ENCODE measurements at places on chromosomes 16 and 17.
A peak's percentile ranks its signal among the peaks of the same experiment; 100 is the strongest.

GRCh38 chr17:61129267-61130254, 270.1 kb upstream of the TBX2 start:
- DNase-seq, result peak; percentile 18

- no peak for DNase-seq
These were observed 75.2 kb upstream of the RNU2-1 start for GRCh38 chr17:43308999-43309398.

GRCh38 chr17:30379303-30379902, 676 bp downstream of the CPD start:
- DNase-seq, result no peak

GRCh38 chr17:49387498-49388289, 25.6 kb upstream of the ZNF652 start:
- no peak for DNase-seq

DNA sequence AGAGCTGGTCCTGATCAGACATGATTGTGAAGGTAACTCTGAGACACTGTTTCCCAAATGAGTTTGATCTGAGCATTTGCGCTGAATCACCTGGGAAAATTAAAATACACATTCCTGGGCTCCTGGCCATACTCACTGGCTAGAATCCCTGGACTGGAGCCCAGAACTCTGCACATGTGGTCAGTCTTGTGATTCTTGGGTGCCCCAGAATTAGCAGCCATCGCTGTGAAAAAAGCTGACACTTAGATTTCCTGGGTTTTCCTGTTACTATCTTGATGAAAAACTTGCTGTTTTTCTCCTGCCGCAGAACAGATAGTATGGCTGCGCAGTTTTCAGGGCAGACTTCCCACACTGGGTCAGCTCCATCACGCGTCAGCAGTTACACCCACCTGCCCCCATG, 24.6 kb downstream of the NECAB2 start:
- peak; percentile 58 for DNase-seq

DNA sequence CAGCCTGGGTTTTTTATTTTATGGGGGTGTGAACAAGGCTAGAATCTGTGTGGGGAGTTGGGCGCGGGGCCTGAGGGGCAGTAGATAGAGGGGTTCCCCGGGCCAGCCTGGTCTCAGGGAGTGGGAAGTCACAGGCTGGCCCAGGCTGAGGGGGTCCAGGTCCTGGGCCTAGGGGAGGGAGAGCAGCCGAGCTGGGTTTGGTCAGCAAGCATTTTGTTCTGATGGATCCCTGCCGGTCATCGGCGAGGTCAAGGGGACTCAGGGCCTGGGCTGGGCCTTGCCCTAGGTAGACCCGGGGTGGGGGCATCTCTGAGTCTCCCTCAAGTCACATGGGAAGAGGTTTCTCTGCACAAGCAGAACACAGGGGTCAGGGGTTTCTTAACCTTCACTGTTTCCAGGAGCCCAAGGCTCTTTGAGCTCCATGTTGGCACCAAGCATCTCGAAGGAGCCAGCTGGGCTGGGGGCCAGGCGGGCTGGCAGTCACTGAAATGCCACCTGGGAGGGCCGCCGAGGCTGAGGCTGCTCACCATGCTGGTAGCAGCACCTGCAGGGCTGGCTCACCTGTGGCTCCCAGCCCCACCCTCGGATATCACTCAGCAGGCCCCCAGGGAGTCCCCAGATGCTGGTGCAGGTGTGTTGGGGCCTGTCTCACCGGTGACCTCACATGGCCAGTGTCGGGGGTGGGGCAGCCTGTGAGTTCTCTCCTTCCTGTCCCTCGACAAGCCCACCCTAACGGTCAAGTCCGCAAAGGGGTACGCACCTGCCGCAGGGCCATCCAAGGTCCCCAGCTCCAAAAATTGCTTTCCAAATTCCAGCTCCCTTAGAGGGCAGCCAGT, 41.0 kb downstream of the SLC7A5 start:
- DNase-seq, result no peak

DNA sequence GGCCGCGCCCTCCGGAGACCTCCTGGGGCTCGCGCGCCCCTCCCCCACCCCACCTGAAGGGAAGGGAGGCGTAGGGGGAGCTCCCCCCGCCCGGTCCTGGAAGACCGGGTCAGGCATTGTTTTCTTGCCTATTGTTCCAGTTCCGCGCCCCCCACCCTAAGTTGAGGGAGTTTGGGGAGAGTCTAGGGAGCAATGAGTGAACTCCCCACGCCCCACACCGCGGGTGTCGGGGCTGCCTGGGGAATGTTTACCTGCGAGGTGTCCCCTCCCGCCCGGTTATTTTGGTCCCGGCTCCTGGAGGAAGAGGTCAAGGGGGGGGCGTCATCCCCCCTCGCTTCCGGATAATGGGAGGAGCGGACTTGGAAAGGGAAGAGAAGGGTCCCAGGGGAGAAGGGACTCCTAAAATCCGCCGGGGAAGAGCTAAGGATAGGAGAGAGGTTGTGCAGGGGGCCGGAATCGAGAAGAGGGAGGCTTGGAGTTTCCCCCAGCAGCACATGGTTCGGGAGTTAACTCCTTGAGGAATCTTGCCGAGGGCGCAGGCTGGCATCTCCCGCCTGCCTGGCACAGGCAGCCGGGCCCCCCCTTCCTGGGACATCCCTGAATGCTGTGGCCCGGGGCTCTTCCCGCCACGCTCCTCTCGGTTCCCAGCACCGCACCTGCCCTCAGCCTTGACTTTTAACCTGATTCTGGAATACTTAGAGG, 881 bp downstream of the MLLT6 start:
- DNase-seq, result peak; percentile 25

DNA sequence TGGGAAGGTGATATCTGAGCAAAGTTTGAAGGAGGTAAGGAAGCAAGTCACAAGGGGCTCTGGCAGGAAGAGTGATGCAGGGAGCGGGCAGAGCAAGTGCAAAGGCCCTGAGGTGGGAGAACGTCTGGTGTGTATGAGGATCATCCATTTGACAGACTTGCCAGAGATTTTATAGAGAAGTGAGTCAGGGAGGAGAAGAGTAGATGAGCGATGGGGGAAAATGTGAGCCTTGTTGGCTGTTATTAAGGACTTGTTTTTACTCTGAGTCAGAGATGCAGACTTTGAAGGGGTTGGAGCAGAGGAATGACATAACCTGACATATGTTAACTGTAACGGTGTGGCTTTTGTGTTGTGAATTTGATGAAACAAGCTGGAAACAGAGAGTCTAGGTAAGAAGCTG, 3.5 kb upstream of the CLEC10A start:
- DNase-seq, result no peak

GRCh38 chr16:66928702-66929388, 3.5 kb upstream of the RRAD start:
- peak; percentile 29 for DNase-seq

DNA sequence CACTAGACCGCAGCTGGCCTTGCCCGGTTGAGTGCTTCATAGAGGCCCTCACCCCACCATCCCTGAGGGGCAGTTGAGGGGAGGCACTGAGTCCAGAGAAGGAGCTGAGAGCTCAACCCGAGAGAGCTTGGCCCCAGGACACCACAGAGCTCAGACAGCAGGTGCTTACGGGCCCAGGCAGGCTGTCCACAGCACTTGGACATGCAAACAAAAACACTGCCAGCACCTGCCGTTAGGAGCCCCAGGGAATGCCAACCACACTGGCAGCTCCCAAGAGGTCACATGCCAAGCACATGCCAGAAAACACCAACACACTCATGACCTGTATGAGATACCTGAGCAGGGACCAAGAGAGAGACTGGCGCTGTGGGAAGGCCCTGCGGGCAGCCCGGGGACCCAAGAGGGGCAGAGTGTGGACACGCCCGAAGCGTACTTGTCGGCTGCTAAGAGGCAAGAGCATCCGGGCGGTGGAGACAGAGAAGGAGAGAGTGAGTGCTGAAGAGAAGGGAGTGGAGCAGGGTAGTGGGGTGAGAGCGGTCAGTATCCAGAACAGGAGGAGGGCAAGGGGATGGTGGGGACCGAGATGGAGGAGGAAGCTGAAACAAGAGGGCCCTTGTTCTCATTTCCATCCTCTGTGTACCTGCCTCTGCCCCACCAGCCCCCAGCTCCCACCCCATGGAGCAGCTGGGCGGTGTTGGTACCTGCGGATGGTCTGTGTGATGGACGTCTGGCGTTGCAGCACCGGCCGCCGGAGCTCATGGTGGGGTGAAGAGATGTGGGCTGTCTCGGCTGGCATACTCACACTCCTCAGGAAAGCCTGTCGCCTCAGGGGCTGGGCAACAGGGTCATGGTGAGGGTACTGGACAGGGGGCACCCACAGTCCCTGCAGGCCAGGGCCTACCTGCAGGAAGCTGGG, 8.2 kb downstream of the RHBDF1 start:
- DNase-seq, result no peak

GRCh38 chr16:84449156-84450140, 55.0 kb downstream of the MEAK7 start:
- no peak for DNase-seq

DNA sequence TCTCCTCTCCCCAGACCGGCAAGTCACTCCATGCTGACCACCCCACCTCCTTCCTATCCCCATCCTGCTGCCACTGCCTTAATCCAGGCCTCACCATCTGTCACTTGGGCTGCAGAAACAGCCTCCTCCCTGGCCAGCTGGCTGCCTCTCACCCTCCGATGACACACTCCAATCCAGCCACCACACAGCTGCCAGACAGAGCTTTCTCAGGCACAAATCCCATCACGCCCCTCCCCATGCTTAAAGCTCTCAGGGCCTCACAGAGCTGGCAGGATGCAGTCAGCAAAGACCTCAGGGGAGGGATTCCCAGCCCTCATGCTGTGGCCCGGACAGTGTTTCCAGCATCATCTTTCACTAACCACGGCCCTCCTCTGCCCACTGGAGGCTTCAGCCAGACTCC, 13.7 kb downstream of the CAMKK1 start:
- peak; percentile 82 for DNase-seq

- no peak for DNase-seq
These were observed 72.2 kb downstream of the MAF start for GRCh38 chr16:79528338-79528737.

GRCh38 chr17:2697611-2698162, 13.9 kb downstream of the CLUH start:
- DNase-seq, result no peak

DNA sequence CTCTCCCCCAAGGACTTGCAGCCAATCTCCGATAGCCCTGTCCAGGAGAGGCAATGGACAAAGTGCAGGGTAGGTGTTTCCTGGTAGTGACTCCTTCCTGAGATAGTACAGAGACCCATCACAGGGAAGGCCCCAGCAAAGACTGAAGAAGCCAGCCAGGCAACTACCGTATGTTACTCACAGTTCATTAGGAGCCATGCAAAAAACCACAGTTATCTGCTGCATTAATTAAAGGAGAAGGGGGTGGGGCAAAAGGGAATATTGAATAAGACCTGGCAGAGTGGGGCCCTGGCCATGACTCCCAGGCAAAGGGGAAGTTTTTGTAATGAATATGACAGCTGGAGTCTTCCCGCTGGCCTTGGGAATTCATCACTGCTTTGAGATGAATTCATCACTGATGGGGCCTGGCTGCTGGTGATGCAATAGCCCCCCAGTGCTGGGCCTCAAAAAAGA, 2.5 kb upstream of the SLC13A2 start:
- DNase-seq, result no peak
